ENCODE measurements at places on chromosomes 2 and 18. TPM values are rescaled to one million over a fixed set of nuclear protein-coding genes. Genes with fewer than 3 reads are reported as not detected.

HMSD gene
- total RNA-seq, result not detected

PPP1R1C gene
- not detected for total RNA-seq

LCT gene
- total RNA-seq, result not detected

FAM110C gene
- total RNA-seq, result 22.0 TPM

MALT1 gene
- 38.2 TPM for total RNA-seq

ERICH2 gene
- total RNA-seq, result not detected

RSAD2 gene
- not detected for total RNA-seq

SETBP1 gene
- total RNA-seq, result 25.6 TPM

MROH2A gene
- total RNA-seq, result not detected

TWIST2 gene
- total RNA-seq, result 72.7 TPM

PPP3R1 gene
- total RNA-seq, result 40.0 TPM

TXNL1 gene
- total RNA-seq, result 23.7 TPM

CCDC88A gene
- total RNA-seq, result 25.7 TPM

AQP12A gene
- total RNA-seq, result not detected

PROKR1 gene
- not detected for total RNA-seq

DES gene
- 100 TPM for total RNA-seq

ZEB2 gene
- 43.7 TPM for total RNA-seq

STK39 gene
- 13.8 TPM for total RNA-seq

GAD1 gene
- total RNA-seq, result 2.6 TPM

ATP6V1B1 gene
- 42.0 TPM for total RNA-seq

LIMS4 gene
- total RNA-seq, result not detected

PLCL1 gene
- 2.6 TPM for total RNA-seq

STPG4 gene
- total RNA-seq, result 0.91 TPM

REEP1 gene
- 0.34 TPM for total RNA-seq

CCBE1 gene
- total RNA-seq, result 0.81 TPM

MC2R gene
- not detected for total RNA-seq

TSHZ1 gene
- total RNA-seq, result 15.2 TPM

EGR4 gene
- not detected for total RNA-seq

COLEC12 gene
- 5.4 TPM for total RNA-seq

TACR1 gene
- total RNA-seq, result 0.91 TPM

REG1B gene
- not detected for total RNA-seq

PPP4R1 gene
- 153 TPM for total RNA-seq

Data from suprapubic skin (tissue), 4 donors.